ENCODE measurements at places on chromosomes 1 and 21. TPM values are rescaled to one million over a fixed set of nuclear protein-coding genes. Genes with fewer than 3 reads are reported as not detected.

GRCh38 chr1:102529446-102529845 is 532.7 kb upstream of the OLFM3 start:
- no peak for DNase-seq

- DNase-seq = no peak
Measured at GRCh38 chr1:81021134-81021533, 779.6 kb upstream of the ADGRL2 start.

- DNase-seq = no peak
Measured at GRCh38 chr21:33761441-33762036, 119.2 kb downstream of the ITSN1 start.

RABIF gene
- total RNA-seq = 7.4 TPM

TSSK3 gene
- not detected for total RNA-seq

All from omental fat pad (tissue), 4 donors.